Activated CD8-positive, alpha-beta memory T cell treated with anti-CD3 and anti-CD28 coated beads, Interleukin-2, amount 50 U/mL, for 48 hours (primary cell): ENCODE measurements at places on chromosomes 13 and 19.

DNA sequence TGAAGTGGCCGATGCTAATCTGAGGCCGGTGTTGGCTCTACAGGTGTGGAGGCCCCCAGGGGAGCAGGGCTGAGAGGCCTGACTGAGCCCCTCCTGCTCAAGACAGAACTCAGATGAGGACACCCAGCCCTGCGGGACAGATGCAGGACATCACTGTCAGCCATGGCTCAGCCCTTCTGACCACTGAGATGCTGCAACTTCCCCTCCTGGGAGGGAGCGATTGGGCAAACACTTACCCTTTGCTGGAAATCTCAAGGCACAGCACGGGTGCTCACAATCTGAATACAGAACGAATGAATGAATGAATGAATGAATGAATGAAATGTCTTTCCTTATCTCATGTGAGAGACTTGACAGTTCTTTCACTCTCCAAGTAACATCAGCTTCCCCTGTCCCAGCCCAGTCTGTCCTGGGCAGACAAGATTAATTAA lies 3.5 kb upstream of the SIGLEC7 start:
- no peak for DNase-seq

DNA sequence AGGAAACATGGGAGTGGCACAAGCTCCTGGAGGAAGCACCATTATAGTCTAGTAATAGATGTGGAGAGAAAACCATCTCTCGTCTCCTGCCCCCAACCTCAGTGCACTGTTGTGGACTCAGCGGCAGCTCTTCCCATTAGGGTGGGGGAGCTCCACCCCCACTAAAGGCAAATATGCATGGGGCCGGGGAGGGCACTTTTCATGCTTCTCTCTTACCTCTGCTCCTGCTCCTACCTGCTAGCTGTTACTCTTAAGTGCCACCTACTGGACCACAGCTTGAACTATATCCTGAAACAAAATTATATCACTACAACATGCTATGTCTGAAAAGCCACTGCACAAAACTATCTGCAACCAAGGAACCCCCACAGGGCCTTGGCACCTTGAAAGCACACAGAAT lies 112.6 kb upstream of the DACH1 start:
- no peak for DNase-seq

- no peak for DNase-seq
Measured at GRCh38 chr13:50388481-50388880, 373.2 kb downstream of the KCNRG start.

DNA sequence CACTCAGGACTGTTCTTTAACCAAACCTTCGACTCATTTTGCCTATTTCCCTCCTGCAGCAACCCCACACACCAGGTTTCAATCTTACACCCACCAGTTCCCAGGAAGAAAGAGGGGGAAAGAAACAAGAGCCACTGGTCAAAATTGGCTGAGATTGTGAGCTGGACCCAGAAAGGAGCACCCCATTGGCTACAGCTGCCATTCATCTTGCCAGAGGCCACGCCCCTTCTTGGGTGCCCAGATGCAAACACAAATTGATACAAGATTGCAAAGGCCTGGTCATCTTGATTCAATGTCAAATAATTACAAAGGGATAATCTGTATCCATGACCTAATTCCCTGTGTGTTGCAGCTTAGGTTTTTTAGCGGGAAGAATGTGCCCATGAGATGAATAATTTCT lies 258.4 kb downstream of the LIG4 start:
- no peak for DNase-seq

DNA sequence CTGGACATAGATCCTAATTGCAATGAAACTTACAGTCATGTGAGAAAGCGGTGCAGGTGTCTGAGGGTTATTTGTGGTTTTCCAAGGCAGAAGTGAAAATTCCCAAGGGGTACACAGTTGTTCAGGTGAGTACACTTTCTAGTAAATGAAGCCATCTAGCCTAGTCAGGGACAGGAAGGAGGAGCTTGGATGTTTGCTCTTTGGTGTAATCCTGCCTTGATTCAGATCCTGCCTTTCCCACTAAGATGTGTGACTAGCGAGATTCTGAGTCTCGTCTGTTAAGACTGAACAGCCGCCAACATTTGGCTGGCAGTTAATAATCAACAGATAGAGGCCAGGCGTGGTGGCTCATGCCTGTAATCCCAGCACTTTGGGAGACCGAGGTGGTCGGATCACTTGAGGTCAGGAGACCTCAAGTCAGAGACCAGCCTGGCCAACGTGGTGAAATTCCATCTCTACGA lies 2.5 kb downstream of the RPS9 start:
- DNase-seq = no peak

GRCh38 chr13:41905600-41906254 lies 55.2 kb downstream of the VWA8 start:
- no peak for DNase-seq

- no peak for DNase-seq
Measured at GRCh38 chr19:53147645-53148044, 11.2 kb downstream of the ZNF347 start.

DNA sequence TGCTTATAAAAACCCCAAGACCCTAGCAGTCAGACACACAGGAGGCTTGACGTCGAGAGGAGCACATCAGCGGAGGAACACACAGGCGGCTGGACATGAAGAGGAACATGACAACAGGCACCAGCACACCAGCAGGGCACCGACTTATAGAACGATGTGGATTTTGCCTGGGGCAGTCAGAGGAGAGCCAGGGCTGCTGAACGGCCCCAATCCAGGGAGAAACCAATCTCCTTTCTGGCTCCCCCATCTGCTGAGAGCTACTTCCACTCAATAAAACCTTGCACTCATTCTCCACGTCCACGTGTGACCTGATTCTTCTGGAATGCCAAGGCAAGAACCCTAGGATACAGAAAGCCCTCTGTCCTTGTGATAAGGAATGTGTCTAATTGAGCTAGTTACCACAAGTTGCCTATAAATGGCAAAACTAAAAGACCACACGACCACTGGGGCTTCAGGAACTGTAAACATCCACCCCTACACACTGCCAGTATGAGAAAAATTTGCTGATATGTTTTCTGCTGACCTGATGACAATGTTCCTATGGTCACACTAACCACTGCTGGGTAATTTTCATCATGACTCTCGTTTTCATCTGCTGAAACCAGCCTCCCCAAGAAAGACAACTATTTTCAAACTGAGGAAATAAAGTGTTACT lies 35.8 kb upstream of the CEACAM21 start:
- no peak for DNase-seq

- no peak for DNase-seq
Measured at GRCh38 chr13:96398486-96398885, 308.6 kb downstream of the HS6ST3 start.

- DNase-seq = no peak
Measured at GRCh38 chr19:4508698-4509097, 9.6 kb downstream of the PLIN4 start.

DNA sequence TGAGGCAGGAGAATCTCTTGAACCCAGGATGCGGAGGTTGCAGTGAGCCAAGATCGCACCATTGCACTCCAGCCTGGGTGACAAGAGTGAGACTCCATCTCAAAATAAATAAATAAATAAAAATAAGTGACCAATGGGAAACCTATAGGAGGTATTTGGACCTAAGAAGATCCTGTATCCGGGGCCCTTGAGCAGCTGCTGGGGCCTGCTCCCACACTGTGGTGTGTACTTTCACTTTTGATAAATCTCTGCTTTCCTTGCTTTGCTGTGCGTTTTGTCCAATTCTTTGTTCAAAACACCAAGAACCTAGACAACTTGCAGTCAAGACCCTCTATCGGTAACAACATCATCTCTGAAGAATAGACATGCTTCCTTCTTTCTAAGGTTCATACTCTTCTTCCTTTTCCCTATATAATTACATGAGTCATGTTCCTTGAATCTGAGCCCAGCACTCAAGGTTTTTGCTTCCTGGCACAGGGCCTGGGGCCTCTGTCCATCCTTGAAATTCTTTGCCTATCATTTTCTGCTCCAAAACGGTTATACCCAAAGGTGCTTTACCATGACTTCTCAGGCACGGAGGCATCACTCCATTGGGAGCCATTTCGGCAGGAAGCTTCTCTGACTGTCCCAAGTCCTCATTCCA lies 14.2 kb upstream of the PNMA8C start:
- DNase-seq = no peak

GRCh38 chr19:46466536-46467196 lies 4.7 kb downstream of the PNMA8A start:
- DNase-seq = no peak
